ENCODE measurements at places on chromosomes 12 and 14.

DNA sequence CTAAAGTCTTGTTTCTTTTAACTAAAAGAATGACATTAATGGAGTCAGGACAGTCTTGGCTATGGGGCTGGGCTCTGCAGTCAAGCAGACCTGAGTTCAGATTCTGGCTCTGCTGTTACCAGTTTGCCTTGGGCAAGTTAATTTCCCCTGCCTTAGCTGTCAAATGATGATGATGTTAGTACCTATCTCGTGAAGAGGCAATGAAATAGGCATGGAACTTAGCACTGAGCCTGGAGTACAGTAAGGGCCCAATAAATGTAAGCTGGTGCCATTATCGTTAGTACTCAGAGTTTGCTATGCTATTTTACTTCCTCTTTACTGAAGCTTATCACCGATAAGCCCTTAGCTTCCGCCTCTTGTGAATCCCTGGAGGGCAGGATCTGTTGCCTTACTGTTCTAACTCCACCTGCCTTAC, 8.5 kb downstream of the FBXW8 start:
- DNase-seq = no peak

GRCh38 chr14:98943907-98944306, 328.1 kb downstream of the BCL11B start:
- no peak for DNase-seq

DNA sequence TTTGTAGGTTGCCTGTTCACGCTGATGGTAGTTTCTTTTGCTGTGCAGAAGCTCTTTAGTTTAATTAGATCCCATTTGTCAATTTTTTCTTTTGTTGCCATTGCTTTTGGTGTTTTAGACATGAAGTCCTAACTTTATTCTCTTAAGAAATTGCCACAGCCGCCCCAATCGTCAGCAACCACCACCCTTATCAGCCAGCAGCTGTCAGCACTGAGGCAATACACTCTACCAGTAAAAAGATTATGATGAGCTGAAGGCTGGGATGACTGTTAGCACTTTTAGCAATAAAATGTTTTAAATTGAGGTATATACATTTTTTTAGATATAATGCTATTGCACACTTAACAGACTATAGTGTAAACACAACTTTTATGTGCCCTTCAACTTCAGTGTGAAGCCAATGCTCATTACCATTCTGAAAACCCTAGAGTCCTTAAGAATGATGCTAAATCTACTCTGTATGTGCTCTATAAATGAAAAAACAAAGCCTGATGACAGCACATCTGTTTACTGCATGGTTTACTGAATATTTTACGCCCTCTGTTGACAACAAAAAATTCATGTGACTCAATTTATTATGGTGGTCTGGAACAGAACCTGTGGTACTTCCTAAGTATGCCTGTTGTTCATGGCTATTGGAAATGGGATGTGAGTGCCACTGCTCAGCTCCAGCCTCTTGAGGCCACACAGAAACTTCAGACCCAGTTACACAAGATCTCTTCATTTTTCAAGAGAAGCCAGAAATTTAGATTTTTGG, 197.4 kb downstream of the DUSP6 start:
- DNase-seq = no peak

DNA sequence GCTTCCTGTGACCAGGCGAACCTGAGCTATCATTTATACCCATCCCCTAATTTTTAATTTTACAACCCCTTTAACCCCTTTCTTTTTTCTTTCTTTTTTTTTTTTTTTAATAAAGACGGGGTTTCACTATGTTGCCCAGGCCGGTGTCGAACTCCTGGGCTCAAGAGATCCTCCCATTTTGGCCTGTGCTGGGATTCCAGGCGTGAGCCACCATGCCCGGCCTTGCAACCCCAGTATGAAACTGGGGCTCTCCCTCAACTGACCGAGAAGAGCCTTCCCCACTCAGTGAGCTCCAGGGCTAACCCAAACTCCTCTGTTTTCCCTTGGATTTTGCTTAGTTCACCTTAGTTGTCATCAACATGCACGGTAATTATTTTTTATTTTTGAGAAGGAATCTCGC, 992 bp downstream of the CPSF2 start:
- DNase-seq = no peak

DNA sequence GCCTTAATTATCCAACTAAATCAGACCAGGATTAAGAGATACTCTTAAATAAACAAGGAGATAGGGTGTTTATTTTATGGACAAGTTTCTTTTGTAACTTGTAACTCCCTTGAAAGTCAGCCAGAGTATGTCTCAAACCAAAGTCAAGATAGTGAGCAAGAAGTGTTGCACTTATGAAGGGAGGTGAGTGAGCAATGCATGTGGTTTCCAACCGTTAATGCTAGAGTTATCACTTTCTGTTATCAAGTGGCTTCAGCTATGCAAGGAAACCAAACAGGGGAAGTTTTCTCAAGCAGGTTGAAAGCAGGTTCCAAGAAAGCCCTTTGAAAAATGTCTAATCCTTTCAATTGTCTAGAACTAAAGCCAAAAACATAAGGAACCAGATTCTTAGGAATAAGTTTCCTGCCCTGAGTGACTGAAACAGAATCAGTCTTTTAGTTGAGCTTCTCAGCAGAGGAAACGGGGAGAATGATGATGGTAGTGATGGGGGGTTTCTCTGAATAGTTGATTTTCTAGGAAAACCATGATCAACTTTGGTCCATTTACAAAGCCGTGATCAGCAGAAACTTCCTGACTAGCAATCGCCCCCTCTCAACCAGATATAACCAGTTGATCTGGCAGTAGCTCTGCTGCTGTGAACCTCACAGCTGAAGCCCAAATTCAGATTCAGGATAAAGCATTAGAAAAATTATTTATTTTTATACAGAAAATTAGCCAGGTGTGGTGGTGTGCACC, 128.4 kb downstream of the DAD1 start:
- no peak for DNase-seq

DNA sequence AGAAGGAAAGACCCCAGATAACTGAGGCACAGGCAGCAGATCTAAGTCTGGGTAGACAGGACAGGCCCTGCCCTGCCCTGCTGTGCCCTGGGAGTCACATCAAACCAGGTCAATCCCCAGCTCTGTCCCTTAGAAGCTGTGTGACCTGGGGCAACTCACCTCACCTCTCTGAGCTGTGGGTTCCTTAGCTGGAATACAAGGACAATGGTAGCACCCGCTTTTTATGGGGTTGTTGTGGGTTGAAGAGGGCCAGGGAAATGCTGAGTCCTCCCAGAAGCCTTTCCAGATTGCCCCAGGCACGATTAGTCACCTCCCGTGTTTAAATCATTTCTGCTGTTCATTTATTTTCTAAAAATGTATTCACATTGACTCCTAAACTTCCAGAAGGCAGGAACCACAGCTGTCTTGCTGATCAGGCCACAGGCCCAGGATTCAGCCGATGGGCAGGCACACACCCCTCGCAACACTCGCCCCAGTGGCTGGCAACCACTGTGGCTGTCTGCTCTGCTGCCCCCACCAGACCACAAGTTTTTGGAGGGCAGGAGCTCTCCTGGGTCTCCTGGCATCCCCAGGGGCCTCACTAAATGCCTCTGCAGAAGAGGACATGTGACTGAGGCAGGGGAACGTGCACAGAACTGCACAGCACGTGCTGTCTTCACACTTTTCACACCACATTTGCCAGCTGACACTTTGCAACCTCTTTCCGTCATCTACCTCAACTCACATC, 3.0 kb downstream of the SELPLG start:
- no peak for DNase-seq

- no peak for DNase-seq
These were observed 89.0 kb upstream of the TRAF3 start for GRCh38 chr14:102688290-102688689.

DNA sequence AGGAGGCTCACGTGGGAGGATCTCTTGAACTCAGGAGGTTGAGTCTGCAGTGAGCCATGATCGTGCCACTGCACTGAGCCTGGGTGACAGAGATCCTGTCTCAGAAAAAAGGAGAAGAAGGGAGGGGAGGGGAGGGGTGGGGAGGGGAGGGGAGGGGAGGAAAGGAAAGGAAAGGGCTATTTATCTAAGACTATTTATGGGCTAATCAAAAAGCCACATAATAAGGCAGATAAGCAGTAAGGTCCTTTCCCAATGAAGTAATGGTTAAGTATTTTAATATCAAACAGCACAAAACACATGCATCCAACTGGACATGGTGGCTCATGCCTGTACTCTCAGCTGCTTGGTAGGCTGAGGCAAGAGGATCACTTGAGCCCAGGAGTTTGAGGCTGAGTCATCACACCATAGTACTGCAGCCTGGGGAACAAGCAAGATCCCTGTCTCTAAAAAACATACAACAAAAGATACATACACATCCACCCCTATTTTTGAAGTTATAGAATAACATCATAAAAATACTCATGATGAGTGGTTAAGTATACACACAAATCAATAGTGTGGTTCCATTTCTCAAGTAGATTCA, 9.7 kb downstream of the PAWR start:
- no peak for DNase-seq
